ENCODE measurements at places on chromosomes 7 and 10.
A peak's percentile ranks its signal among the peaks of the same experiment; 100 is the strongest.

DNA sequence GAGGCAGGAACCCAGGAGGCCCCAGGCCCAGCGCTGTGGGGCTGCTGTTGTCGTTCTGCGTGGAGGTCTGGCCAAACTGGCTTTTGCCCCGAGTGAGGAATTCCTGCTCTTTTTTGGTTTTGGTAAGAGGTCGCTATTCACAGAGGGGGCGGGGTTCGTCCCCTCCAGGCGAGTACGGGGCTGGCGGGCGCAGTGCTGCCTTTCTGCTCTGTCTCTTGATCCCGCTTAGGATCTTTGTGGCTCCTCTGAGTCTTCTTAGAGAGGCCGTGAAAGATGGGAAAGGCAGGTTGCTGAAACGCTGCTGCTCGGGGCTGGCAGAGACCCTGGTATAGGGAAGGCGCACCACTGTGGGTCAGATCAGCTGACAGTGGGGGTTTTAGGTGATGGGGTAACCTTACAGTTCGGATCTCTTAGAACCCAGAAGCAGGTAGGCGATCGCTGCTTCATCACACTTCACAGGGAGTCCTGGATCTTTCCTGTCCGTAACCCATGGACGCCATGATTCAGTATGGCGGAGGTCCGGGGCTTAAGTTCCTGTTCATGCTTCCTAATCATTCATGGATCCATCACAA is 136.7 kb downstream of the KIF20B start:
- DNase-seq = peak; percentile 38

DNA sequence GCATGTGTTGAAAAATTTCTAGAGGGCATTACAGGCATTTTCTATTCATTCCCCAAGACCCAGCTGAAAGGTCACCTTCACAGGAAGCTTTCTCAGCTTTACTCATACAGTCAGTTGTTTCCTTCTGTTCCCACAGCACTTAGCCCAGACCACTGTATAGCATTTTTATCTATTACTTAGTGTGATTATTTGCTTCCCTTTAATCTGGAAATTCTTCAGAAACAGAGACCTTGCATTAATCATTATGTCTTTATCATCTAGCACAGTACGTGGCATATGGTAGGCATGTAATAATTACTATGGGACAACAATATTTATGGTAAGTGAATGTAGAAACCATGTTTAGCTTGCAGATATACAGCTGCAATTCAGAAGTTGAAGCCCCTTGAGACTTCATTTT is 38.2 kb upstream of the CDK6 start:
- no peak for DNase-seq

DNA sequence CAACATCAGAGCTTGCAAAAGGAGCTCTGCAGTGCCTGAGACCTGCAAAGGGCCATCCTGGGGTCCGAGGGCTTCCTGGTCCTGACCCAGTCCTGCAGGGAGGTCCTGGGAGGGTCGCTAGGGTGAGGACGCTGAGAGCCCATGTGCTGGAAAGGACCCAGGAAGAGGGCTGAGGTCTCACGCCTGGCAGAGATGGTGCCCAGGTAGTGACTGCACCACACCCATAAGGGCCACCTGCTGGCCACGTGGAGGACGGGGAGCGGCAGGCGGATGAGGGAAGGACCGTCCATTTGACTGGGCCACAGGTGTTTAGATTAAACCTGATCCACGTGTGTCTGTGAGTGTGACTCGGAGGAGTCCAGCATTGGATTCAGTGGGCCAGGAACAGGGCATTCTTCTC is 392.8 kb downstream of the DNAJB6 start:
- DNase-seq = no peak

DNA sequence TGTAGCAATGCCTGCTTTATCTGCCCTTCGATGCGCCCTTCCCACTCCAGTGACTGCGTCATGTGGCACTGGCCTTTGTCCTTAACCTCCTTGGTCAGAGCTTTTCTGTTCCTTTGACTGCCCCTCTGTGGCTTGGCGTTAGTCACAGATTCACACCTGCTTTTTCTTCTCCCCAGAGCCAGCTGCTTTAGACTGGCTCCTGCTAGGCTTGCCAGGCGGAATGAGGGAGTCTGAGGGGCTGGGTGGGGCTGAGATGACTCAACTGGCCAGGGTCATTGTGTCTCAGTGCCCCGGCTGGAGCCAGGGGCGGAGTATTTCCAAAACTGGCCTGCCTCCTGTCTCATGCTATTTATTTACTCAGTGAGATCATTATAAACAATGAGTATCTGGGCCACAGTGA is 194.1 kb downstream of the EMX2 start:
- DNase-seq = no peak

DNA sequence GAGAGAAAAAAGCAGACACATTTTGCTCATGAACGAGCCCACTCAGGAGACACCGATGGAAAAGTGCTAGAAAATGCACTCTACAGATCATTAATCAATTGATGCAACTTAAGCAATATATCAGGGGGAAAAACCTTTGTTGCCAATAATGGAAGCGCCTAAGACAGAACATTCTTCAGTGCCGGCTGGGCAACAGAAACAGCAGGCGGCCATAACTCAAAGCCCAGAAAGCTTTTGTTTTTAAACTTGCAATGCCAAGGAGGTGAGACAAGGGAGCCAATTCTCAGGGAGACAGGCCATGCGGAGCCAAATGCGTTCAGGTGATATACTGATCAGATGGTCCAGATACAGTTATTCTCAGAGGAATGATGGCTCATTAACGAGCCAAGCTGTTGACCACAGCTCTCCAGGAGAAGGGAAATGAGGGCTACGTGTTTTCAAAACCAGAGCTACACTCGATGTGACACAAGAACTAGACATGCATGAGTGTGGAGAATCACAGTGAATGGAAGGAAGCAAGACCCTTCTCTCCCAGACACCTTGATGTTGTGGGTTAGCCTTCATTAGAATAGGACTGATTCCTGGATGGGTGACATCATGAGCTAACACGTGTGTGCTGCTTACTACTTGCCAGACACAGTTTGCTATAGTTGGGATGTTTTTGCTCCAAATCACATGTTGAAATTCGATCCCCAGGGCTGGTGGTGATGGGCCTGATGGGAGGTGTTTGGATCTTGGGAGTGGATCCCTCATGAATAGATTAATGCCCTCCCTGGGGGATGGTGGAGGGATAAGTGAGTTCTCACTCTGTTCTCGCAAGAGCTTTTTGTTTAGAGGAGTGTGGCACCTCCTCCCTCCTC is 79.1 kb upstream of the KCNMA1 start:
- DNase-seq = peak; percentile 11

DNA sequence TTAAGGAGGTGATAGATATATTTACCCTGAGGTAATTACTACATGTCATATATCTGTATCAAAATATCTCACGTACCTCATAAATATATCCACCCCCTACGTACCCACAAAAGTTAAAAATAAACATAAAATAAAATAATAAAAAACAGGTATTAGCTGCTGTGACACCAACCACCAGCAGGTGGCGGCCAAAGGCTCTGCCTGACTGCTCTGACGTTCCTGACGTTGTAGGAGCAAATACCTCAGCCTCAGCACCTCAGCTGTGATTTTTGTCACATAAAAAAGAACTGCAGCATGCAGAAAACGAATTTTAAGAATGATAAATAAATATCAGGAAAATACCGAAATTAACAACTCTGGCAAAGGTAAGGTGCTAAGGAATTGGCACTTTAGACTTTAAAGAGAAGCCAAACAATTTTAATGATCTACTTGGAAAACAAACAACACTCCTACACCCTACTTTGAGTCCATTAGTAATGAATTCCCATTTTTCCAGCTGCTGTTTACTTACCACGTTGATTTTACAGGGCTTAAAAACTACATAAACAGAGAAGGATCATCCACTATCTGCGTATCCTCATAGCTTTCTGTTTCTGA is 125.4 kb upstream of the TARP start:
- DNase-seq = peak; percentile 59

DNA sequence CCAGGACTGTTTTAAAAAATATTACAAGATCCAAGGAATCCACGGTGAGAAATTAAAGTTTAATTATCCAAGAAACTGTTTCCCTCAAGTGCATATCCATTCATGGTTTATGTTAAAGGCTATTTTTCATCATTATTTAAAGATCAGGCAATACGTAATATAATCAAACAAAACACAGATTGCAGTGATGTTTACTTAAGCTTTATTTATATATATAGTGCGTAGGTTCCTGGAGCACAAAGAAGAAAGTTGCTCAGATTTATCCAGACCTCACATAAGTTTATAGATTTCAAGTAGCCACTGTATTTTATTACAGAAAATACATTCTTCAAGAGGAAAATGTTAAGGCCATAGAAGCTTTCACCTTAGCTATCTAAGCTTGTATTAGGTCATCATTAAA is 210.0 kb upstream of the KLF14 start:
- no peak for DNase-seq

DNA sequence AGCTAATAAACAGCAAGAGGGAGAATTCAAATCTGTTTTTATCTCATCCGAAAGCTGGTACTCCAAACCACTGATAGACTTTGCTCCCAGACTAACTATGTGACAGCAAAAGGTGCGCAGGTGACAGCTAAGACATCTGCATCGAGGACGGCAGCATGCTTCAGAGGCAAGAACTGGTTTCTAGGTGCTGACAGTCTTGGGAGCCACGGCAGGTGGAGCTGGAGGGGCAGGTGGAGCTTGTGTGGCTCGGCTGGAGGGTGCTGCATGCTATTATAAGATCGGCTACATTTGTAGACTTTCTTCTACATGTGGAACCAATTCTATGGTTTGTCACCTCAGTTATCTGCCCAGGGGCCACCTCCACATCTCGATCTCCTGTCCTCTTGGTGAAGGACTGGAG is 21.8 kb upstream of the MMP21 start:
- no peak for DNase-seq

GRCh38 chr7:698515-699475 is 27.7 kb upstream of the DNAAF5 start:
- DNase-seq = no peak

GRCh38 chr7:48058990-48059389 is 23.6 kb downstream of the C7orf57 start:
- no peak for DNase-seq

DNA sequence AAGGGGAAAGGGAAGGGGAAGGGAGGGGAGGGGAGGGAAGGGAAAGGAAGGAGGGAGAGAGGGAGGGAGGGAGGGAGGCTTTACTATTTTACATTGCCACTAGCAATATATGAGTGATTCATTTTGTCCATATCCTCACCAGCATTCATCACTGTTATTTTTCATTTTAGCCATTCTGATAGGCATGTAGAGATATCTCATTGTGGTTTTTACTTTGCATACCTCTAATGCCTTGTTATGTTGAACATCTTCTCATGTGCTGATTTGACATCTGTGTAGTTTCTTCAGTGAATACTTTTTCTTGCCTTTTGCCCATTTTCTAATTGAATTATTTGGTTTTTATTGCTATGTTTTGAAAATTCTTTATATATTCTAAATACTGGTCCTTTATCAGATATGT is 52.7 kb downstream of the GCC1 start:
- no peak for DNase-seq

- no peak for DNase-seq
Measured at GRCh38 chr10:24731942-24732341, 8.3 kb upstream of the ARHGAP21 start.

DNA sequence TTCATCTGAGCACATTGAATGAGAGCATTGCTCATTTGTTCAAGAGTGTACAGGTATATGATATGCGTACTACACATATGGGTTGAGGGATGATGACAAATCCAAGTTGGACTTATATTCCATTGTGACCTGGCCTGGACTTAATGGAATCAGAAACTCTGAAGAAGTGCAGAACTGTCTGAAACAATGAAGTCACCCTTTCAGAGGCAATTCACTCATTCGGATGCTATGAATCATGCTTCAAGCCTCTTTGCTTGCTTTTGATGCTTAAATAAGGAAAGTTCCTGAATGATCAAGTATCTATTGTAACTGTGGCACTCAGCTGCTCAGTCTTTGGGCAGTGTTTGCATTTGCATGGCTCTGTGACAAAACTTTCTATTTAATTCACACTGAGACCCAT is 93.4 kb downstream of the ZNF365 start:
- no peak for DNase-seq

DNA sequence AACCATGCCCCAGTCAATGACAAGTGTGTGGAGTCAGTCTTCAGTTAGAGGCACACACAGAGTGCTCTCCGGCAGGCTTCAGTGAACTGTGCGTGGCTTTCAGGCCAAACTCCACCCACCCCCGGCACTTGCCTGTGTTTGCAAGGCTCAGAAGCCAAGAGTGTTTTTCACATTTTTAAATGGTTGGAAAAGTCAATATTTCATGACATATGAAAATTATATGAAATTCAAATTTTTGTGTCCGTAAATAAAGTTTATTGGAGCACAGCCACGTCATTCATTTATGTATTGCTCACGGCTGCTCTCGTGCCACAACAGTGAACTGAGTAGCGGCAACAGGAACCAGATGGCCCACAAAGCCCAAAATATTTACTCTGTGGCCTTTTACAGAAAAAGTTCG is 104.7 kb downstream of the SFMBT2 start:
- peak; percentile 93 for DNase-seq

- no peak for DNase-seq
Measured at GRCh38 chr10:132447446-132448247, 50.6 kb downstream of the PWWP2B start.

DNA sequence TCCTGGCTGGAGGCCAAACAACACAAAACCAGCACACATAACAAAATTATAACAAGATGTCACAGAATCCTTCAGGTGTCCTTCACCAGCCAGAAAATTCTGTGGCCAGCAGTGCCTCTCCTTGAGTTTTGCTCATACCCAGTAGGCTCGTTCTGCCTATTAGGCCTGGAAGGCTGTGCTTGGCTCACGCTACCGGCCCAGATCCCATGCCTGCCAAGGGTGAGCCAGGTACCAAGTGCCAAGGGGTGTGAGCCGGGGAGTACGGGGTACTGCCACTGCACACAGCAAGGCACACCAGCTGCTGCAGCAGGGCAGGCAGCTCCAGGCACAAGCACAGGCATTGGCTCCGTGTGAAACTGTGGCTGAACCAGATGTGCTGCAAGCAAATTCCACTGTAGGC is 1562.0 kb downstream of the REEP3 start:
- DNase-seq = no peak

DNA sequence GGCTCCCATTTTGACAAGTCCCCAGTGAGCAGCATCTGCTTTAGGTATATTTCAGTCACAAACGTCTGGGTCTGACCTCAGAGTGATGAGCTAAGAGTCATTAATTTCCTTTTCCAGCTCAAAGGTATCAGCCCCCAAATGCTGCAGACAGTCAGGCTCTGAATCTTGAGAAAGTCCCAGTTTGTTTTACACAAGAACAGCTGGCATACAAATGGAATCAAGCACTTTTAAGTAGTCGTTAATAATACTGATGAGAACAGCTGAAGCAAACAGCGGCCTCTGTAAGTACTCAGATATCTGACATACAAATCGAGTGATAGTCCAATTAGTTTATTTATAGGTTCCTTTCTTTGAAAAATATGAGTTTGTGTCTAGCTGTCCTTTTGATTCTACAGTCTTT is 49.4 kb upstream of the MSRB2 start:
- DNase-seq = no peak
